ENCODE measurements at places on chromosomes 6 and 20.

DNA sequence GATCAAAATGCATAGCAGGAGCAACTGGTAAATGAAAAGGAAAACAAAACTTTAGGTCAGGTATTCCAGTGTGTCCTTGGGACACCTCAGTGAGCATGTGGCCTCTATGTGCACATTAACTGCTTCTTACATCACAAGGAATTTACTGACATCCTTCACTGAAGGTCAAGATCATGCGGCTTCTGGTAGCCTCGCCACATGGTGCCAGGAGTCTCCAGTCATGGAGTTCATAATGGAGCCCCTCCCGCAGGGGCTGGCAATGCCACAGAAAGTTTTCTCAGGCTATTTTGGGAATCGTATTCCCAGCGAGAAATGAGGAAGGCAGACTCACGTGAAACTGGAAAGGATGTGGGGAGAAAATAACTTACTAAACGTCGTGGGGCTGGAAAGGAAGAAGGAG, 19.7 kb upstream of the SLC22A3 start:
- DNase-seq: no peak

DNA sequence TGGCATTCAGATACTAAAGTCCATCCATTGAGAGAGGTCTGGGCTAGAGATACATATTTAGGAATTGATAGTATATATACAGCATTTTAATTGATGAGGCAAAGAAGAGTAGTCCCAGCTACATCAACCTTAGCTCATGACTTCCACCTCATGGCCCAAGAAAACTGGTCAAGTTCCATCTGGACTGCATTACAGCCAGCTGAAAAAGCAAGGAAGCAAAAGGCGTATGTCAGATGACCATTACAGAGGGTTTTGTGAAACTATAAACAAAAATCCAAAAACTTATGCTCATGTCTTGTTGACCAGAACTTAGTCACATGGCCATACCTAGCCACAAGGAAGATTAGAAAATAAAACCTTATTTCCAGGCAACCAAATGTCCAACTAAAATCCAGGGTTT, 46.8 kb upstream of the RNF146 start:
- DNase-seq: no peak

- DNase-seq: no peak
Observed at GRCh38 chr6:75429061-75429703, 64.4 kb downstream of the FILIP1 start.

- peak; percentile 9 for DNase-seq
Observed at GRCh38 chr20:14332866-14333265, 4.5 kb downstream of the FLRT3 start.

DNA sequence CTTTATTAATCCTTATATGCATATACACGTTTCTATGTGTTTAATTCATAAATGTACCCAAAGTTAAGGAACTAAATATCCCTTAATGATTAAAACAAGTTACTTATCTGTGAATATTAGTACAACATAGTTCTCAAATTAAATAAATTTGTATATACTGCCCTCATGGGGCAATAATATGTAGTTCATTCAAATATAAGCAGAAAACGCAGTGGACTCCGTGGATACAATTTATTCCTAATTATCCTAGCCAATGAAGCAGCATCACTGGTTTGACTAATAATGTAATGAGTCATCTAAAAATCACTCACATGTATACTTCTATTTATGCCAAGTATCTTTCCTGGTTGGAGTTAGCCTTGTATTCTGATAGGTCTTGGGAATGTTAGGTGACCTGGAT, 111.6 kb downstream of the TBC1D32 start:
- no peak for DNase-seq

DNA sequence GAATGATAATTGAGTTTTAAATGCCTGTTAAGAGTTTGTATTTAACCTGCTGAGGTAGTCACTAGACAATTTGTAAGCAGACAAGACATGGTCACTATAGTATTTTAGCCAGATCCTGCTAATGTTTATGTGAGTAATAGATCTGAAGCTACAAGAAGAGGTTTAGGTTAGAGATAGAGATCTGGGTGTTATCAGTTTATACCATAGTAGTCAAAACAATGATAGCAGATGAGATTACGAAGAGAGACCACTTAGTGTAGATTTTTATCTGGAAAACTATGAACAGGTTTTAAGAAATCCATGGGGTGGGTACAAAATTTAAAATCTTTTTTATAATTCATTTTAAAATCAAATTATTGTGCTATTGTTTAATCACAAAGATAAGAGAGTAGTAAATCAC, 47.5 kb downstream of the PHIP start:
- DNase-seq: no peak

- peak; percentile 74 for DNase-seq
Observed at GRCh38 chr20:64052987-64053840, 3.8 kb upstream of the SOX18 start.

- DNase-seq: no peak
Observed at GRCh38 chr20:39676241-39676640, 714.1 kb downstream of the DHX35 start.

DNA sequence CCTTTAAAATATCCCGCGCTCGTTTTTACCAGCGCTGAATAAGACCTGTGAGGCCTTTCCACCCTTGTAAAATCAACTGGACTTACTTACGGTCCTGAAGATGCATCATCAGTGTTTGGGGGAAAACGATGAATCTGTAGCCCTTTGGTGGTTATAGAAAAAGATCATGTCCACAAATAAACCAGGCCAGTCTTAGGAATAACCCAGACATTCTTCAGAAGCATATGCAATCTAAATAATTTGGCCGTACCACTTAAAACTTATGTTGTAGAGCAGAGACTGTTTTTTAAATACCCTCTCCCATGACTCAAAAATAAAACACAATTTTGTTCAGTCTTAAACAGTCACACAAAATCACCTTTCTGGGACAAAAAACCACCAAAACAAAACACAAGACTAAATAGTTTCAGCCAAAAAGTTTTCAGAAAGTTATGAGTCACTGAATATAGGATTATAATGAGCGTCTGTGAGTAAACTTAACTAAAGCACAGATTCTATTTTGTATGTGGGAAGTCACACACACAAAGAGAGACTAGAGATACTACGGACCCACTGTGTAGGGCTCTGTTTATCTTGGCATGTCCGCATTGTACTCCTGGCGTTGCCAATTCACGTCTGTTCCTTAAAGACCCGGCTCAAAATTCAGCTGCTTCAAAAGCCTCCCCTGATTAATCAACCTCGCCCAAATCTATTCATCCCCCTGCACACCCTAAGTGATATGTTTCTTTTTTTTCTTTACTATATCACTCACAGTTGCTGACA, 26.5 kb upstream of the SMOC2 start:
- DNase-seq: no peak

- no peak for DNase-seq
Observed at GRCh38 chr6:11414176-11414963, 123.2 kb upstream of the TMEM170B start.

DNA sequence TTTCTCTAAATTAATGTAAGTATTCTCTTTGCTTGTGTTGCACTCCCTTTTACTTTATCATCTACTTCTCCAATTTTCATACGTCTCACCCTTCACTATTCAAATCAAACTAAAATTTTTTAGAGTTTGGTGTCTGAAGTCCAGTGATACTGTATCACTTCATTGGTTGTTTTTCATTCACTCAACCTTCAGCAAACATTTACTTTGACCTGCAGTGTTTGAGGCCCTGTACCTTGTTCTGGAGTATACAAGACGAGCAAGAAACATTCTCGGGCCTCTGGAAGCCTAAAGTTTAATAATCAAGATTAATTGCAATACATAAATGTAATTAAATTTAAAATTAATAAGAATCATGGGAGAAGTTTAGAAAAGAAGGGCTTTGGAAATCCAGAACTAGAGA, 64.6 kb downstream of the SCAF8 start:
- DNase-seq: no peak

DNA sequence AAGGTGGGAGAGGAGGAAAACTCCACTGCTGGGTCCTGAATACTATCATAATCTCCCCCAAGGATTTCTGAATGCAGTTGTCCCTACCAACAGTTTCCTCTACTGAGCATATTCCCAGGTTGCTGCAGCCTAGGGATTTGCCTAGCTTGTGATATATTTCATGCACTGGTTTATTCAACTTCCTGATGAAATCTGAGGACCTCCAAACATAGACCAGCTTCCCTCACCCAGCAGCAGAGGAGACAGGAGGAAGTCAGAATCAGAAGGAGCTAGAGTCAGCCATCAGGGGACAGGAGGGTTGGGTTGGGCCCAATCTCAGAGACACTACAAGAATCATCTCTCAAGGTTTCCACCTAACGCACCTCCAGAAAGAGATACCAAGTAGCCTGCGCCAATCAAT, 138.4 kb upstream of the TOP1 start:
- DNase-seq: no peak

DNA sequence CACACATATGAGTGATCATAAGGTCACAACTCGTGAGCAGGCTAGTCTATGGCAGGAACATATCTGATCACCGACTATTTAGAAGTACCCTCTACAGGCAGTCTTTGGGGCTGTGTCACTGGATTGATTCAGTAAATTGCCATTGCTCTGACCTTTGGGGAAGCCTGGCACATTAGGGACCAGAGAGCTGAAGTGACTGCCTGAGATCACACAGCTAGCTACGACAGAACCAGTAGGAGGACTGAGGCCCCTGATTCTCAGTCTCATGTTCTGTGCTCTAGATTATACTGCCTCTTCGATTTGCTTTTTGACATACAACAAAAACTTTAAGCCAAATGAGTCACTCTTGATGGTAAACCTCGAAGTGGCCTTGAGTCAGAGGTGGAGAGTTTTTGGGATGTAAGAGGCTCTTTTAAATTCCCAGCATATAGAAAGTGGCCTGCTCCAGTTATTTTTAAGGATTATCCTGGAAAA, 247.5 kb upstream of the SUPT3H start:
- DNase-seq: no peak

DNA sequence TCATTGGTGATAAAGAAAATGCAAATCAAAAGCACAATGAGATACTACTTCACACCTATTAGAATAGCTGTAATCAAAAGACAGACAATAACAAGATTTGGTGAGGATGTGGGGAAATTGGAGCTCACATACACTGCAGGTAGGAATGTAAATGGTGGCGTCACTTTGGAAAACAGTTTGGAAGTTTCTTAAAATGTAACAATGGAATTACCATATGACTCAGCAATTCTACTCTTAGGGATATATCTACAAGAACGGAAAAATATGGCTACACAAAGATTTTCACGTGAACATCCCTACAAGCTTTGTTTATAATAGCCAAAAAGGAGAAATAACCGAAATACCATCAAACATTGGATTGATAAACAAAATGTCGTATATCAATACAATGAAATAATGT, 270.4 kb downstream of the DOK5 start:
- DNase-seq: no peak

DNA sequence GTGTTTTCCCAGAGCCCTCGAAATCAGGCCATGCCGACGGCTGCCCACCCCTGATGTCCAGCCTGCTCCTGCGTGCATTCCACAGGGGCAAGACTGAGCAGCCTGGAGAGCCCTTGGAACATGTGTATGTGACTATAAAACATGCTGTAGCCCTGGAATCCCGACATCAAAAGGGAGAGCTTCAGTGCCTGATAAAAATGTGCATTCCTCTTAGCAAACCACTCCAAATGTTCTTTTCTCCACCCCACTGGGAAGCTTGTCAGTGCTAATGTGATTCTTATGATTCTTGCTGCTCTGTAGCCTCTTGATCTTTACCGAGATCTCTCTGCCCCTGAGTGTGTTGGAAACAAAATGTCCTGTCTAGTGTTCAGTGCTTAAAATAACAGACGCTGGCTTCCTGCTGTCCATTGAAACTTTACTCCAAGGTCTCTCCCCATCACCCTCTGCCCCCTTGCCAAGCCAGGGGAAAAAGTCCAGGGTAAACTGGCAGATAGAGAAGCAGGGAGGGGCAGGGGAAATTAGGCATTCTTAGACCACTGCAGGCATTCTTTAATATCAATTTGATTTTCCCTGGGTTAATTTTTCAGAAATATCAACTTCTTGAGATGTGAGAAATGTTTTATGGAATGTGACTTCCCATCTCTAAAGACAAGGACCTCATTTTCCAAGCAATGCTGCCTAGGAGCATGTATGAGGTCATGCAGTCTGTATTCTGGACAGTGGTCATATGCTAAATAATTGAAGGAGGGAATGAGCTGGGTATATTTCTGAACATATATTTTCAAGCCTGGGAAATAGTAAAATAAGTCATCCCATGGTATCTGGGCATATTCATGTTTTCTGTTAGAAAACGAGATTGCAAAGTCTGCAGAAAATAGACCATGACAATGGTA, 73.8 kb upstream of the ISM1 start:
- no peak for DNase-seq
